ENCODE measurements at places on chromosomes 11 and 22.

GRCh38 chr22:29635734-29636357, 32.4 kb downstream of the NF2 start:
- no peak for DNase-seq

GRCh38 chr22:48496987-48497650, 1330.6 kb downstream of the BRD1 start:
- no peak for DNase-seq

- DNase-seq, result no peak
Measured at GRCh38 chr11:27968461-27968860, 139.5 kb downstream of the KIF18A start.

GRCh38 chr11:37089439-37089838, 491.4 kb upstream of the RAG2 start:
- DNase-seq, result no peak

- no peak for DNase-seq
Measured at GRCh38 chr11:25970726-25971508, 361.0 kb upstream of the ANO3 start.

DNA sequence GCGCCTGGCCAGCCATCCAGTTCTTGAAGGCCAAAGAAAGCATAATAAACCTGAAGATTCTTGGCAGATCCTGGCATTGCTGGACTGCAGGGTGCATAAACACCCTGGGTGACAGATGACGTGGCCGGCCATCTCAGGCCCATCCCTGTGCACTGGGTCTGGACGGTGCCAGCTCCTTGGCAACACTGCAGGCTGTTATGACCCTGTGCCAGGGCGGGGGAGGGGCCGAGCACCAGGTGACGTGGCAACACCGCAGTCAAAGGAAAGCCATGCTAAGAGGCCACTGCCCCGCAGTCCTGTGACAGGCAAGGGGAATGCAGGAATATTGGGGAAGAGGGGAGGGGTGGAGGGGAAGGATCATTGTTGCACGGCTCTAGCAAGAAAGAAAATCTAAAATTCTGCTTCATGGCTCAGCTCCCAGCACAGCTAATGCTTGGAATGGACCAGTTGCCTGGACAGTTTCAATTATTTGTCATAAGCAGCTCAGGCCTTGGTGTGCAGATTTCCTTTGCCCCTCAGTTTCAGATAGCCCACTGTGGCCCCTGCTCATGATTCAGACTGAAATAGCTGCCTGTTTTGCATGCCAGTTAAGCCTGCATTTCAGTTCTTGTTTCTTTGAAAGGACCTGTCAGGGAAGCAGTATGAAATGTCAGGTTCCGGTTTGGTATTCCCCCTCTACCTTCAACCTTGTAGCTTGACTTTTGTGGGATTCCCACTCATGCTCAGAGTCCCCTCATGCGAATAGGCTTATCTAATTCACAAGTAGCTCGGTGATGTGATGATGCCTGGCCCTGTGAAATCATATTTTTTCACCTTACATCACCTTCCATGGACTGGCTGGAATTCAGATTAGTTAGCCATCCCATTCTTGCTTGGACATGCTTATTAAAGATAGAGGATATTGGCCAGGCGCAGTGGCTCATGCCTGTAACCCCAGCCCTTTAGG, 29.7 kb upstream of the DDX6 start:
- peak; percentile 79 for DNase-seq

DNA sequence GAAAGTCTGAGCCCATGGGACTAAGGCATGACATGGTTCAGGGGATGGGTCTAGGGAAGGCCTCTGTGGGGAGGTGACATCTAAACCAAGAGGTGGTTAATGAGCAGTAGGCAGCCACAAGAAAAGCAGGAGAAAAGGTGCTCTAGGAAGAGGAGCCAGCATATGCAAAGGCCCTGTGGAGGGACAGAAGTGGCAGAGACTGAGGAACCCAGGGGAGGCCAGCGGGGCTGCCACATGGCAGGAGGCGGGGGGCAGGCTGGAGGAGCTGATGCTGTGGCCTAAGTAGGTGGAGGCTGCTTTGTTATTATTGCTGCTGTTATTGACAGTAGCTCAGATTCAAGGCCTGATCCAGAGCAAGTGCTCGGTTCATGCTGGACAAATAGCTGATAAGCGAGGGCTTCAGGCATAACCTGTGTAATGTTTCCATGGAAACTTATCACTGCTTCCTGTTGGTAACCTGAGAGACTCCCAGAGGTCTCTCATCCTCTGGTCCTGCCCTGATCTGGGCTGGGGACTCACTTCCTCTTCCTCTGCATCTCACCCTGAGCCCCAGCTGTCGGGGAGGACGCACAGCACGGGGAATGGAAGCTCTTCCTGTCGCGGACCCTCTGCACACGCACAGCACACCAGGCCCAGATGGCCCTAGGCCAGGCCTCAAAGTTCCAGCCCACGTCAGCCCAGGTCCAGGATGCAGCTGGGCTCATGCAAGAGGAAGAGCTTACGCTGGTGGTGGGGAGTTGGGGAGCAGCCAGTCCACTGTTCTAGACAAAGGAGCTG, 75.2 kb upstream of the TP53I11 start:
- peak; percentile 62 for DNase-seq

GRCh38 chr22:21074102-21074715, 28.5 kb downstream of the LRRC74B start:
- DNase-seq, result no peak

GRCh38 chr11:44621140-44621681, 55.7 kb downstream of the CD82 start:
- peak; percentile 77 for DNase-seq

DNA sequence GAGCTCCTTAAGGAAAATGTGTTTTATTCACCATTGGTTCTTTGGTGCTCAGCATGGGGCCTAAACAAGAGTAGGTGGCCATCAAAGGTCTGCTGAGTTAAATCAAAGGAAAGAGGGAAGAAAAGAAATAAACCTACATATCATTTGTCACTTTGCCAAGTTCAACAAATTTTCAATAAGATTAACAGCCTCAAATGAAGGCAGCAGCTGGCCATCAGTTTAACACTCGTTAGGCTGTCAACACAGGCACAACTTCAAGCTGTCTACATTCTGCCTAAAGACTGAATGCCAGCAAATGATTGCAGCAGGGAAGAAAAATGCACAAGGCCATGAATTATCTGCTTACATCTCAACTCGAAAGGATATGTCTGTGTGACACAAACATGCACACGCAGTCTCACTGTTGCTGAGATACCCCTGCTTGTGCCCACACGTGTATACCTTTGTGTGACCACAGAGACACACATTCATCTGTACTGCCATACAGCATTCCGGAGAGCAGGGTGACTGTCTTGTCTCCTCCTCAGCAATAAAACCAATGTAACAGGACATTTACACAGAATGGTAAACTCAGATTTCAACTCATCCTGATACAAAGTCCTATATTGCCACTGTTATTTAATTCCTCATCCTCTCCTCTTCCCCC, 40.1 kb downstream of the TRIM66 start:
- no peak for DNase-seq

DNA sequence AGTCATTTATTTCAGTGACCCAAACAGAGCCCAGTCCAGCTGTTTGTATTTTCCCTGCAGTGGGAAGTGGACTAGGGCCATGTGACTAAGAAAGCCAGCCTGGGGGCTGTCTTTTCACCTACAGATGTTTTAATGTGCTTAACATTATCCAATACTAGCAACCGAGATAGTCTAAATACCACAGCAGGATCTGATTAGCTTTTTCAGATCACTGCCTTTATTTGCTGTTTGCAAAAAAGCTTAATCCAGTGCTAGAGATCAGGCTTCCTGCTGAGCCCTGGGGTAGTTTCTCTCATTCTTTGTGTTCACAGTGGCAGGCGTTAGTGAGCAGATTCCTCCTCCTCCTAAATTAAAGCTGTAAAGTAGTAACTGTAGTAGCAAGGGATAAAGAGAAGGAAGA, 35.0 kb downstream of the ZC3H12C start:
- DNase-seq, result no peak

GRCh38 chr22:27045103-27045947, 387.9 kb downstream of the MIAT start:
- no peak for DNase-seq

DNA sequence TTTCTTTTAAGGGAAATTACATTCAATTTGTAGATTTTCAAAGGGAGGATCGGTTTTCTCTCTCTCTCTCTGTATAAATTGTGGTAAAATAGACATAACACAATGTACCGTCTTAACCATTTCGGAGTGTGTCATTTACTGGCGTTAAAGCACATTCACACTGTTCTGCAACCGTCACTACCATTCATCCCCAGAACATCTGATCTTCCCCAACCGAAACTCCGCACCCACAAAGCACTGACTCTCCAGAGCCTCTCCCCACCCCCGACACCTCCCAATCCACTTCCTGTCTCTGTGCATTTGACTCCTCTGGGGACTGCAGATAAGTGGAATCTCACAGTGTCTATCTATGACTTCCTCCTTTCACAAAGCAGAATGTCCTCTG, 15.9 kb upstream of the GRAMD4 start:
- DNase-seq, result no peak

GRCh38 chr11:125346179-125346530, 149.9 kb downstream of the FEZ1 start:
- no peak for DNase-seq
